ENCODE measurements at places on chromosomes 13 and 19. TPM values are rescaled to one million over a fixed set of nuclear protein-coding genes. Genes with fewer than 3 reads are reported as not detected.

GRCh38 chr13:107364658-107365057, 796.7 kb upstream of the ARGLU1 start:
- no peak for DNase-seq

- DNase-seq = no peak
Observed at GRCh38 chr13:105732806-105733529, 802.5 kb downstream of the EFNB2 start.

- DNase-seq = no peak
Observed at GRCh38 chr13:46179969-46180763, 1.8 kb downstream of the LCP1 start.

DNA sequence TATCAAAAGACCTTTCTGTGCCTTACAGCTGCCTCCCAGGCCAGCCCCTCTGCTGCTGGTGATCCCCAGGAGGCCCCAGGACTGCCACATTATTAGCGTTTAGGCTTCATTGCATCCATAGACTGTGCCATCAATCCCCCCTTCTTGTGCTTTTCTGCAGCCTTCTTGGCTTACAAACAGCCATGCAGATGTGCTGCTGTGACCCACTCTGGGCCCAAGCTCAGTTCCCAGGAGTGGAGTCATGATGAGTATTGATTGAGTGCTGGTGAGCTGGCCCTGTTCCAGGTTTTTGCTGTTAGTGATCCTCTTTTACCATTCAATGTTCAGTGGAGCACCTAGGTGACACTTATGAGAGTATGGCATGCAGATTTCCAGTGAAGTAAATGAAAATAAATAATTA, 59.9 kb upstream of the SLAIN1 start:
- no peak for DNase-seq

DNA sequence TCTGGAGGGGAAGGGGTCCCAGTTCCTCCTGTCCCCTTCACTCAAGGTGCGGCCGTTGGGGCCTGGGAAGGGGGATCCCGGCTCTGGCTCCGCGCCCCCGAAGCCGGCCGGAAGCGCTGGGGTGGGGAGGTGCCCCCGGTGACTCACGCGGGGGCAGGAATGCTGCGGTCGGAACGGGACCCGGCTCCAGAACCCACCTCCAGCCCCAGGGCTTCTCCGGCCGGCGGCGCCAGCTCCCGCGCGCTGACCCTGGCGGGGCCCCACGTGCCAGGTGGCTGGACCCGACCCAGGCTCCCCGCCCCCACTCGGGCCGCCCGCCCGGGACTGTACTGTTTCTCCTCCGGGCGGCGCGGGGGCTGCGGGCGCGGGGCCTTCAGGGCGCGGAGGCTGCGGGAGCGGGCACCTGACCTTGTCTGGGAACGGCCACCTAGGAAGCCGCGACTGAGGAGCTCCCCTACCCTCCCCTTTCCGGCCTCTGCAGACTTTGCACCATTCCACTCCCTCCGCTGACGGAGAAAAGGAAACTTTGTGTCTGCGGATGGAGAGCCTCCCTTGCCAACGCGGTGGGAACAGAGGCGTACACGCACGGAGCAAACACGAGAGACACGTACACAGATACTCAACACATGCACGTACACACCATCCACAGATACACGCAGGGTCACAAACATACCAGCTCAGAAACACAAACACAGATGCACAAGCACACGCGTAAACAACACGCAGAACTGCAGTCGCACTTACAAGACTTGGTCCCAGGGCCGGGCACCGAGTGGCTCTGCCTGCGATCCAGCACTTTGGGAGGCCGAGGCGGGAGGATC, 7.2 kb downstream of the AXL start:
- DNase-seq = peak; percentile 93

DNA sequence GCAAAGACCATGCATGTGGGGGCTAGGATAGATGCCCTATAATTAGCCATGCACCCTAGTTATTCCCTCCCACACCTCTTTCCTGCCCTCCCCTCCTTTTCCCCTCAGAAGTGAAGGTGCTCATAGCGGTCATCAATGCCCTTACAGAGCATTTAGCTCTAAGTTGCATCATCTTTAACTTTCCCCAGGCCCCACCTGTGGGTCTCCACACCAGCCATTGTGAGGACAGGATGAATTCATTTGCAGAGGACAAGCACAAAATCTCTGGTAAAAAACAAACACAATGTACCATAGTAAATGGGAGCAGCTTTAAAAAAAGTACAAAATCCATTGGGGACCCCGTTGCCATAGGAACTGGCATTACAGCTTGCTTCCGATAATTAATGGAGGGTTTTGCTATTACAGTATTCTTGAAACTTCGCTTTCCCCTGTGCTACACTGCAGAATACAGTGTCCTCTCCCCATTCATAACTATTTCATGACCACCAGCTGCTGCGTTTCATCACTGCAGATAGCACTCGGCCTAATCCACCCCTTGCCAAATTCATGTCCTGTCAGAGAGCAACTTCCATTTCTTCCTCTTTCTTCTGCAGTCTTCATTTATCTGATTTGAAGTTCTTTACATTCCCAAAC, 110.5 kb downstream of the ZDHHC20 start:
- no peak for DNase-seq

GRCh38 chr13:98648686-98649085, 71.8 kb upstream of the STK24 start:
- no peak for DNase-seq

The ELAVL3 gene
- not detected for total RNA-seq

GRCh38 chr13:100512422-100512821, 76.2 kb downstream of the GGACT start:
- DNase-seq = peak; percentile 47

DNA sequence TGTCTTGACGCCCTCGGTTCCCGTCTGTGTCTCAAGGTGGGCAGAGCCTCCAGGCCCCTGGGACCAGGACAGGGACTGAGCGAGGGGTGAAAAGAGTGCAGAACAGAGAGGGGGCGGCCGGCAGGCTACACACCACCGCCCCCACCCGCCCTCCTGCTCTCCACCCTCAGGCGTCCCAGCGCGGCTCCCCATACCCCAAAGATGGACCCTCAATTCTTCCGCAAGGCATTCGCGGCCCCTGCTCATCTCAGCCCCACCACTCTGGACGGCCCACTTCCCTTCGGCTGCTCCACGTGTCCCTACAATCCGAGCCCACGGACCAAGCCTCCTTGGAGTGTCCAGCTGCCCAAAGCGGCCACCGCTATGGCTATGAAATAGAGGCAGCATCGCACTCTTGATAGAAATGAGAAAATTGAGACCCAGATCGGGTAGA, 1.8 kb downstream of the KLF16 start:
- no peak for DNase-seq

The EVI5L gene
- 20.7 TPM for total RNA-seq

GRCh38 chr13:49986471-49986870, 10.4 kb upstream of the TRIM13 start:
- no peak for DNase-seq

DNA sequence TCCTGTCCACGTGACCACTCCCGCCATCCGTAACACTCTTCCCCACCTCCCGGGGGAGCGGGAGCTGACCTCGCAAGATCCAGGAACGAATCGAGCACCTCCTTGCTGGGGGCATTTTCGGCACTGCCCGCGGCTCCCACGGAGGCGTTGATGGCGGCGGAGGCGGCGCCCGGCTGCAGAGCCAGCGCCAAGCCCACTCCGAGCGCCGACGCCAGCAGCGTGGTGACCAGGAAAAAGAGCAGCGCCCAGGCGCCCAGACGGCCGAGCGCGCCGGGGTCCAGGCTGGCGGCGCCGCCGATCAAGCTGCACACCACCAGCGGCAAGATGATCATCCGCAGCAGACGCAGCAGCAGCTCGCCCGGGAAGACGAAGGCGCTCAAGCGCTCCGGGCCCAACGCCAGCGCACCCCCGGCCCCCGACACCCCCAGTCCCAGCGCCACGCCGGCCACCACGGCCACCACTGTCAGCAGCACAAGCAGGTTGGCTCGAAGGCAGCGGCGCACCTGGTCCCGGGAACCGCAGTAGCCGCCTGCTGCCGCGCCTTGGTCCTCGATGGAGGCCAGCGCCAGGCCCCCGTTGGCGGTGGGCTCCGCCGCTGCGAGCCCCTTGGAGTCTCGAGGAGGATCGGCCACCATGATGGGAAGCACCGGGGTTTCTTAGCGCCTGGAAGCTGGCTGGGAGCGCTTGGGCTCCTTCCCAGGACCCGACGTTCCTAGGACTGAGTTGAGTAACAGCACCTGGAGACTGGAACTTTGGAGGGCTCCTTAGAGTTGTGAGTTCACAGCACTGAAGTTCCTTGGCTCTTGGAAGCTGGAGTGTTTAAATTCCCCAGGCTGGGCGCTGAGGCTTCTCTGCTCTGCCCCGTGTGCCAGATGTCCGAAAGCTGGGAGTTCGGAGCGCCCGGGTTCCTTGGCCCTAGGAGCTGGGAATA, 798 bp downstream of the SLC1A5 start:
- peak; percentile 83 for DNase-seq

GRCh38 chr19:42148266-42148665, 16.0 kb upstream of the POU2F2 start:
- no peak for DNase-seq

GRCh38 chr19:35296644-35297514, 4.9 kb downstream of the MAG start:
- no peak for DNase-seq

- peak; percentile 48 for DNase-seq
Observed at GRCh38 chr19:33292595-33293254, 9.6 kb downstream of the CEBPA start.

DNA sequence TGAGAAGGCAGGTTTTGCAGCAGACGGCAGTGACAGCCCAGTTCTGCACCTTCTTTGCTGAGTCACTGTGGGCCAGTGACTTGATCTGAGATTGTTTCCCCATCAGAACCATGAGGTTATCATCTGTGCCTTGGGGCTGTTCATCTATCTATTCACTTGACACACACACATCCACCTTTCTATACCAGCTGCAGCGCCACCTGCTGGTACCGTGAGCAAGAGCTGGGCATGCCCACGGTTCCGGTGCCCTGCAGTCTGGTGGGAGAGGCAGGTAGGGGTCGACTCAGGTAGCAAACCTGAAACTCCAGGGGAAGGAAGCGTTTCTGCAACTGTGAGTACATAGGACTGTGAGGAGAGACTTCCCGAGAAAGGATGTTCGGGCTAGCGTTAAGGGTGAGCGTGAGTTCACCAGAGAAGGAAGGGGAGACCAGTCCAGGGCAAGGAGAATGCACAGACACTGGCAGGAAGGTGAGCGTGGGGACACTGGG, 7.5 kb upstream of the LIN7B start:
- DNase-seq = peak; percentile 50

GRCh38 chr19:38182536-38183210, 41.3 kb downstream of the DPF1 start:
- no peak for DNase-seq

DNA sequence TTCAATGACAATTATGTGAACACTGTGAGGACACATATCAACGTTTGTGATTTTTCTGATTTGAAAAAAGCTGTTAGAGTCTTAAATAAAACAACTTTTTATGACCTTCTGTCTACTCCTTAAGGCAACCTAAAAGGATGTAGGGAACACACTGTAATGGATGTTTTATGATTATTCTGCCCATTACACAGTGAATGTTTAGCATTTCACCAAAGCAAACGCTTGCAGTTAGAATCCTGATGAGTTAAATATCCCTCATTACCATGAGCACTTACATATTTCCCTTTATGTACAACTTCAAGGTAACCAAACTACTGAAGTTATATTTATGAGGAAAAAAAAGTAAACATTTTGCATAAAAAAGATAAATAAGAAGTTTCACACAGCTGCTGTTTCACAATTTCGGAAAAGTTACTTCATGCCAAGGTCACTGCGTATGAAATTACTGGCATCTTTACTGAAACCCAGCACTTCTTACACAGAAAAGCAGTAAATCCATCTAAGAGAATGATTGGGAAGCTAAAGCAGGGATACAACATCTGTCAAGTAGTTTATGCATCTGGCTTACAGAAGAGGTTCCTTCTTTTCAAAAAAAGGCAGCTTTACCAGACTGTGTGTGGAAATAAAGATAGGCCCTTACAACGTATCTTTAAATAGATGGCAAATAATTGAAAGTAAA, 733.7 kb upstream of the ATXN8OS start:
- no peak for DNase-seq

The PSG7 gene
- 0.05 TPM for total RNA-seq

DNA sequence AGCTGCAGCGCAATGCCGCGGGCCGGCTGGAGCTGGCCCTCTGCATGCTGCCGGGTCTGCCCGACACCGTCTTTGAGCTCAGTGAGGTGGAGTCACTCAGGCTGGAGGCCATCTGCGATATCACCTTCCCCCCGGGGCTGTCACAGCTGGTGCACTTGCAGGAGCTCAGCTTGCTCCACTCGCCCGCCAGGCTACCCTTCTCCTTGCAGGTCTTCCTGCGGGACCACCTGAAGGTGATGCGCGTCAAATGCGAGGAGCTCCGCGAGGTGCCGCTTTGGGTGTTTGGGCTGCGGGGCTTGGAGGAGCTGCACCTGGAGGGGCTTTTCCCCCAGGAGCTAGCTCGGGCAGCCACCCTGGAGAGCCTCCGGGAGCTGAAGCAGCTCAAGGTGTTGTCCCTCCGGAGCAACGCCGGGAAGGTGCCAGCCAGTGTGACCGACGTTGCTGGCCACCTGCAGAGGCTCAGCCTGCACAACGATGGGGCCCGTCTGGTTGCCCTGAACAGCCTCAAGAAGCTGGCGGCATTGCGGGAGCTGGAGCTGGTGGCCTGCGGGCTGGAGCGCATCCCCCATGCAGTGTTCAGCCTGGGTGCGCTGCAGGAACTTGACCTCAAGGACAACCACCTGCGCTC, 3.8 kb upstream of the MAP2K7 start:
- DNase-seq = no peak

GRCh38 chr13:90797335-90797734, 550.2 kb upstream of the MIR17HG start:
- DNase-seq = no peak

The TEX101 gene
- total RNA-seq = not detected

- no peak for DNase-seq
Observed at GRCh38 chr13:21796775-21797514, 126.1 kb downstream of the FGF9 start.

GRCh38 chr13:106083620-106084350, 451.7 kb downstream of the EFNB2 start:
- peak; percentile 62 for DNase-seq

GRCh38 chr13:85828094-85828684, 29.0 kb upstream of the SLITRK6 start:
- peak; percentile 3 for DNase-seq

GRCh38 chr19:11165486-11166030, 10.0 kb upstream of the SPC24 start:
- no peak for DNase-seq

- DNase-seq = no peak
Observed at GRCh38 chr13:109485136-109485794, 301.1 kb downstream of the IRS2 start.

DNA sequence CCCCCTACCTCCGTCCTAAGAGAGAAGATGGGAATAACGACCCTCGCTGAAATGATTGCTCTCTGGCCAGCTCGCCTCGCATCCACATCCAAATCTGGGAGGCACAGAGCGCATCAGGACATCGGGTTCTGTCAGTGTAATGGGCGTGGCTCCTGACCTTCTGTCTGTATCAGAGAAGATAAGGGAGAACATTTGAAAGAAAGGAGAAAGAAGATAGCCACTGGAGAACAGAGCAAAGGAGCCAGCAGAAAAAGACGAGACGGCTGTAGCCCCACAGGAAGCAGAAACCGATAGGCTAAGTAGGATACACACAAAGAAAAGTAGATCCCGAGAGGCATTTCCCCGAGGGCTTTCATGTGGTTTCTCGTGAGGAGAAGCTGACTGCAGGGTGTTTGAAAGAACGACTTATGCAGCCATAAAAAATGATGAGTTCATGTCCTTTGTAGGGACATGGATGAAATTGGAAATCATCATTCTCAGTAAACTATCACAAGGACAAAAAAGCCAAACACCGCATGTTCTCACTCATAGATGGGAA, 14.0 kb upstream of the GJB2 start:
- no peak for DNase-seq

Data from M059J (cell line).